Psoas muscle (tissue), 8 donors: ENCODE measurements at places on chromosomes 6 and 20. TPM values are rescaled to one million over a fixed set of nuclear protein-coding genes. Genes with fewer than 3 reads are reported as not detected.

Gene CAGE1
- not detected for polyA plus RNA-seq

Gene ENPP1
- 0.66 TPM for polyA plus RNA-seq

Gene TINAG
- 0.03 TPM for polyA plus RNA-seq

Gene ADGRF5
- polyA plus RNA-seq = 14.3 TPM

Gene CD2AP
- 8.0 TPM for polyA plus RNA-seq

Gene OR2H2
- not detected for polyA plus RNA-seq

Gene CLVS2
- polyA plus RNA-seq = 0.06 TPM

Gene TRIM15
- polyA plus RNA-seq = 0.01 TPM

Gene HDGFL1
- not detected for polyA plus RNA-seq

Gene PPP1R16B
- polyA plus RNA-seq = 2.3 TPM

- H3K4me3 ChIP-seq = no peak overlapping the region
- no peaks in the 10 kb centered on the region for H3K36me3 ChIP-seq
- H3K4me1 ChIP-seq = no peaks in the 10 kb centered on the region
- no peak for DNase-seq
- peak overlapping the region; percentile 36 for H3K27ac ChIP-seq
These were observed 616.5 kb upstream of the CITED2 start for GRCh38 chr6:139990856-139991465.

GRCh38 chr6:86943819-86944407 lies 6.6 kb downstream of the HTR1E start:
- H3K27ac ChIP-seq = no peak overlapping the region
- no peak for DNase-seq
- H3K4me1 ChIP-seq = no peaks in the 10 kb centered on the region
- no peaks in the 10 kb centered on the region for H3K27me3 ChIP-seq
- no peak overlapping the region for H3K4me3 ChIP-seq
- no peaks in the 10 kb centered on the region for H3K36me3 ChIP-seq

GRCh38 chr6:3876101-3876500 lies 26.9 kb downstream of the FAM50B start:
- H3K4me1 ChIP-seq = no peaks in the 10 kb centered on the region
- H3K27me3 ChIP-seq = no peaks in the 10 kb centered on the region
- DNase-seq = peak; percentile 72
- H3K27ac ChIP-seq = no peak overlapping the region
- no peak overlapping the region for H3K4me3 ChIP-seq

DNA sequence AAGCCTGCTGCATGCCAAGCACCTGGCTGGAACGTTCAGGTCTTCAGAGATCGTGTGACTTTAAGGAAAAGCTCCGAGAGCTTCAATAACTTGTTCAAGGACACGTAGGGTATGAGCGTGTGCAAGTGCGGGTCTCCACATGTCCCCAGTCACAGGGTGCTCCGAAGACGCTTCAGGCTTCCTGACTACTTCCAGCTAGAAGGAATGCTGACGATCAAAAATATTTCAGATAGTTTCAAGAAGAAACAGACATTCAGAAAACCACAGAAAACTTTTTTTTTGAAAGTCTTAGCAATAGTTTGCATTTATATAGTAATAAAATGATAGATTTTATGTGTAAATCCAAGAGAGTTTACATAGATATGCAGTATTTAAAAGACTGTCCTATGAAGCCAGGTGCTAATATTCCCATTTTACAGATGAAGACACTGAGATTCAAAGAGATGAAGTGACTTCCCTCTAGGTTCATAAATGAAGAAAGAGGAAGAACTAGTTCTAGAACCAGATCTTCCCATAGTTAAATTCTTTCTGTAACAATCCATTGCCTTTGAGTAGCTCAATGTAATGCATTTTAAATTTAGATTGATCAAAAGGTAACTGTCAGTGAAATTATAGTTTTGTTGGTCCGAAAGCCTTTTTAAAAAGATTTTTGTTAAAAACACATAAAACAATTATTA lies 247.6 kb downstream of the MYLK4 start:
- H3K27ac ChIP-seq = no peak overlapping the region
- no peak for DNase-seq
- H3K4me3 ChIP-seq = no peak overlapping the region
- H3K27me3 ChIP-seq = no peaks in the 10 kb centered on the region
- no peaks in the 10 kb centered on the region for H3K36me3 ChIP-seq
- no peaks in the 10 kb centered on the region for H3K4me1 ChIP-seq

- peaks cover 1% of the 10 kb centered on the region for H3K36me3 ChIP-seq
- no peaks in the 10 kb centered on the region for H3K27me3 ChIP-seq
- no peak for DNase-seq
- H3K4me1 ChIP-seq = peaks cover 31% of the 10 kb centered on the region
These were observed 6.6 kb downstream of the APOBEC2 start for GRCh38 chr6:41059556-41059955.

DNA sequence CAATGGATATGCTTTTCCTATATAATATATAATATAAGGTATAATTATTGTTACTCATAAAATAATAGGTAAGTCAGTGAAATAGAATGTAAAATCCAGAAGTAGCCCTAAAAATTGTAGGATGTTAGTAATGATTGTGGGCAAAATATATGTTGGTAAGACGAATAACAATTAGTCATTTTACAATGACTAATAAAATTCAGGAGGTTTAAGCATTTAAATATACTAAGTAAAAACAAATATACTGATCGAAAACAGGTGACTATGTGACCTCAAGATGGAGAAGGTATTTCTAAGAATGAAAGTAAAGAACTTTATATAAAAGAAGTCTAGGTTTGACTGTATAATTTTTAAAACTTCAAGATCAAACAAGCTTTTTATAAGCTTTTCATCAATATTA lies 28.9 kb downstream of the FUCA2 start:
- no peak overlapping the region for H3K4me3 ChIP-seq
- H3K4me1 ChIP-seq = no peaks in the 10 kb centered on the region
- no peak for DNase-seq
- H3K27me3 ChIP-seq = no peaks in the 10 kb centered on the region
- no peak overlapping the region for H3K27ac ChIP-seq
- H3K36me3 ChIP-seq = peaks cover 46% of the 10 kb centered on the region

- H3K4me3 ChIP-seq = no peak overlapping the region
- H3K36me3 ChIP-seq = no peaks in the 10 kb centered on the region
- peaks cover 32% of the 10 kb centered on the region for H3K4me1 ChIP-seq
- DNase-seq = no peak
- H3K27me3 ChIP-seq = no peaks in the 10 kb centered on the region
These were observed 10.5 kb upstream of the C20orf144 start for GRCh38 chr20:33651562-33652048.

GRCh38 chr6:45378334-45378926 lies 696 bp upstream of the SUPT3H start:
- H3K27ac ChIP-seq = peak overlapping the region; percentile 96
- peak; percentile 32 for DNase-seq
- H3K36me3 ChIP-seq = no peaks in the 10 kb centered on the region
- peaks cover 9% of the 10 kb centered on the region for H3K4me1 ChIP-seq
- H3K4me3 ChIP-seq = peak overlapping the region; percentile 84

DNA sequence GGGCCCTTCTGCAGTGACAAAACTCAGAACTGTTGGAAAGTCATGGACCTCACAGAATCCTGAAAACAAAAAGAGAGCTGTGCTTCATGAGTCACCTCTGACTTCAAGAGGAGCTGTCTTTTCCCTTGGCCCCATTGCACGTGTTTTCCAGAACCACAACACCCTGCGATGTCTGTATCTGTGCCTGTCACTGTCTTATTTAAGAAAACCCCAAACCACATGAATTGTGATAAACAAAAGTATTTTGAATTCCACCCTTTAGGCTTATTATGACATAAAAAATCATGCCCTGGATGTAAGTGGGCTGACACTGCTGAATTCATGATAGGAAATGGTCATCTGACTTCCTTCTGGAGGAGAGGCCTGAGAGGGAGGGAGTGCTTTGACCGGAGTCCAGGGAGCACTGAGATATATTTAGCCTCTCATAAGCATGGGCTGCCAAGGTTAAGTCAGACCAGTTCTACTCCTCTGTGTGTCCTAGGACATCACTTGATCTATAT lies 96.4 kb upstream of the DUSP22 start:
- no peaks in the 10 kb centered on the region for H3K36me3 ChIP-seq
- H3K27me3 ChIP-seq = no peaks in the 10 kb centered on the region
- peak overlapping the region; percentile 50 for H3K27ac ChIP-seq
- H3K4me1 ChIP-seq = peaks cover 5% of the 10 kb centered on the region
- DNase-seq = no peak

DNA sequence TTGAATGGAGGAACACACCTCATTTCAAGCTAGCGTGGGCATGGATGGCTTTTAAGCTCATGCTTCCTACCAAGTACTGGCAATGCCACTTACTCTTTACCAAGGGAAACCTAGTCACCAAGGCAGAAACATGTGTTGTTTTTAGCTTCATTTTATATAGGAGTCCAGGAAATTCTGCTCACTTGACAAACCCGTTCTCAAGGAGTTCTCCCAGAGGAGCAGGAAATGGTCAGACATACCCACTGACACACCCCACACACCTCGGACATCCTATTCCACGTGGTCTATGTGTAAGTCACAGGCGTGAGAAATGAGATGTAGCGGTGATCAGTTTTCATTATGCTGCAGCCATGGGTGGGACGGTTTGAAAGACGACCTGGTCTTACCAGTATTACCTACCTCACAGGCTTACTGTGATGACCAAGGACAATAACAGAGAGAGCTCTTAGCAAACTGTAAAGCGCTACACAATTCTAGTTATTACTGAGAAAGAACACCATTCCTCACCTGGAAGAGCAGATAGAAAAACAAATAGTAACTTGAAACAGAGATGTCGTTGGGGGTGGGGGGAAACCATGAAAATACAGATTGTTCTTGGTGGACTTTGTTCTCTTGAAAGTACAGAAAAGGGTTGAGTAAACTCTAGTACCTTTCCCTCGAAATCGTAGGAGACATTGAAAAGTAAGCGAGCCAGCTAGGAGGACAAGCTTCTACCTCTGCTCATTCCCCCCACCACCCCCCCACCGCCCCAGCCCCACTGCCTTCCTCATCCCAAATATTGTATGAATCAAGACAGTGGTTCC lies 1.7 kb downstream of the CNKSR3 start:
- no peaks in the 10 kb centered on the region for H3K36me3 ChIP-seq
- H3K27me3 ChIP-seq = no peaks in the 10 kb centered on the region
- H3K27ac ChIP-seq = peak overlapping the region; percentile 80
- no peak for DNase-seq
- H3K4me1 ChIP-seq = peaks cover 6% of the 10 kb centered on the region

DNA sequence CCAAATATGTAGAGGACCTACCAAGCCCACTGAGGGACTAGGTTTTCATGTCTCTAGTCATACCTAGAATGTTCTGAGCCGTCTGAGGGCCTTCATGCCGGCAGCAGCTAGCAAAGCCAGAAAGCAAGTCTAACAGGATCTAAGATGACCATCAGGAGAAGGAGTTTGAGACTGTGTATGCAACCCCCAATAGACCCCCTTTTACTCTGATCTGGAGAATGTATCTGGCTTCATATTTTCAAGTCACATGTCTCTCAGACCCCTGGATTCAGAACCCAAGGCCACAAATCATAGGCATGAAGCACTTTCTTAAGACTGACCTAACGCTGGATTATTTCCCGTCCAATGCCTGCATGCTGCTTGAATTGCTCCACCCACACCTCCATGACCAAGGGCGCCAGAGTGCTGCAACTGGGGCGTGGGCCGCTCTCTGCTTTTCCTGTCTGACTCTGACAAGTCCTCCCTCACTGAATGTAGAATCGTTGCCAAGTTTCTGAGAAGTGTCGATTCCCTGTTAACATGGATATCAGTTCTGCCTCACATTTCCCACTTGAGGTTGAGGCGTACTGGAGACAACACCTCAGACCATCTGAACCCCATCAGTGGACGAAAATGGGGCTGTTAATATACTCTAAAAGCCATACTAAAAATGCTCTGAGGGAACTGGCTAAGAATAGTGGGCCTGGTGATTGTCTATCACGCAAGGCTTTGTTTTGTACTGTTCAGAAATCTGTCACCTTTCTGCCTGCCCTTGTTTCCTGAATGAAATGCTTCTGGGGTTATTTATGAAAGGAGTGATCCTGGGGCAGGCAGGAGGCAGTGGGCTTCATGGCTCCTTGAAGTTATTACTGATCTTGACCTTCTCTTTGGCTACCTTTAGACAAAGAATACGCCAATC lies 23.9 kb upstream of the ASXL1 start:
- H3K4me1 ChIP-seq = peaks cover 8% of the 10 kb centered on the region
- H3K4me3 ChIP-seq = no peak overlapping the region
- no peaks in the 10 kb centered on the region for H3K27me3 ChIP-seq

- H3K36me3 ChIP-seq = no peaks in the 10 kb centered on the region
- no peaks in the 10 kb centered on the region for H3K27me3 ChIP-seq
- H3K4me1 ChIP-seq = peaks cover 39% of the 10 kb centered on the region
- no peak overlapping the region for H3K27ac ChIP-seq
- H3K4me3 ChIP-seq = no peak overlapping the region
- no peak for DNase-seq
These were observed 89.5 kb downstream of the JARID2 start for GRCh38 chr6:15335385-15335784.

DNA sequence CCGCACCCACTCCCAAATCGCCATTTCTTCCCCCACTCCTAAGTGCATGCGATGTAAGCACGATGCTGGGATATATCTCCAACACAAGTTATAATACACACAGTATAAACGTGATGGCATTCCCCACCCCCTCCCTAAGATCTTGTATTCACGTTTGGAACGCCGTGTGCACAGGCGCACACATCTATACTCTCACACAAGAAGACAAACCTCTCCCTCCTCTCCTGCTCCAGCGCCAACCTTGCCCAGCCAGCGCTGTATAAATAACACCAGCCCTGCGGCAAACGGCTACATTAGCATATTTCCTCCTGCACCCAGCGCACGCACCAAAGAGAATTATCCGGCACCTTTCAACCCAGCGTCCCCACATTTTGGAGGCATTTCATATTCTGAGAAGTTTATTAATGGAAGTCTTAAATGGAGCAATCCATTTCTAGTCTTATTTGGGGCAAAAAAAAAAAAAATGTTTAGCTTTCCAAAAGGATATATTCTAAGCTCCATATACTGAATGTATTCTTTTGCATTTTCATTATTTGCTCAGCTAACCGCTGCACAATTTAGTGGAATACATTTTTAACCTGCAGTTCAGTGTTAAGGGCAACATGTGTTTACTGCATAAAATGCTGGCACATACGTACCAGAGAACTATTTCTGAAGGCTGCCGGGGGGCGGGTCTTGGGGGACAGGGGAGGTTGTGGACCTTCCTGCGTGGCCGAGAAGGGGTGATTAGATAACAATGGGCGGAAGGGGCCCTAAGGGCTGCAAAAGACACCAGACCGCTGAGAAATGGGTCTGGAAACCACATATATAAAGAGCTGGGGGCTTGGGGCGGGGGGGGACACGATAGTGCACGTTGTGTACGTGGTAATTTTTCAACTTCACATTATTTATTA lies 1.1 kb upstream of the SLC22A23 start:
- no peaks in the 10 kb centered on the region for H3K27me3 ChIP-seq
- DNase-seq = no peak
- no peaks in the 10 kb centered on the region for H3K36me3 ChIP-seq
- H3K4me1 ChIP-seq = peaks cover 7% of the 10 kb centered on the region
- peak overlapping the region; percentile 80 for H3K27ac ChIP-seq

- no peak overlapping the region for H3K4me3 ChIP-seq
- H3K4me1 ChIP-seq = no peaks in the 10 kb centered on the region
- no peaks in the 10 kb centered on the region for H3K36me3 ChIP-seq
- no peaks in the 10 kb centered on the region for H3K27me3 ChIP-seq
- no peak overlapping the region for H3K27ac ChIP-seq
These were observed 601.0 kb downstream of the GRIK2 start for GRCh38 chr6:101994521-101994920.
